ENCODE measurements at places on chromosomes 4 and X. TPM values are rescaled to one million over a fixed set of nuclear protein-coding genes. Genes with fewer than 3 reads are reported as not detected.
A peak's percentile ranks its signal among the peaks of the same experiment; 100 is the strongest.

- DNase-seq = no peak
Observed at GRCh38 chr4:76611616-76612207, 176.7 kb downstream of the SHROOM3 start.

DNA sequence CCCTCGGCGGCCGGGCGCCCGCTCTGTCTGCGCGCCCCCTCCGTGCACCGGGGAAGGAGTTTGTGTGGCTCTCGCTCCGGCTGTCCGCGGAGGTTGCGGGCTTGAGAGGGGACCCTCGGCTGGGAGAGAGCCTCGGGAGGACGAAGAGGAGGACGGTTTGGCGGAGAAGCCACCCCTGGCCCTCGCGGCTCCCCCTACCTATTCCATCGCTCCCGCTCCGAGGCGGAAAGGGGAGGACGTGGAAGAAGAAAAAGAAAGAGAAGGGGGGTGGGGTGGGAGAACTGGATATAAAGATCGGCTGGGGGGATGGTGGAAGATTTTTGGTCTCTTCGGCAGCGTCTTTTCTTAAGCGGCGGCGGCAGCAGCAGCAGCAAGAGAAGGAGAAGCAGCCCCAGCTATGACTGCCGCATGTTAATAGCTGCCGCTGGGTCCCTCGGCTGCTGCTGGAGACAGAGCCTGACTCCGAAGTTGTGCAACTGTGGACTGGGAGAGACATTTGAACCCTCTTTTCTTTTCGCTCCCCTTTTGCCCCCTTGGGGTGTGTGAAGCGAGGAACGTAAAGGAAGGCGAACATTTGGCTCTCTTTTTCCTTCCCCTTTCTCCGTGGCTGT, 895 bp downstream of the ADGRL3 start:
- DNase-seq = no peak

GRCh38 chr4:139521754-139522401, 34.1 kb downstream of the SETD7 start:
- no peak for DNase-seq

- DNase-seq = peak; percentile 65
Observed at GRCh38 chrX:9595174-9595573, 130.3 kb downstream of the TBL1X start.

DNA sequence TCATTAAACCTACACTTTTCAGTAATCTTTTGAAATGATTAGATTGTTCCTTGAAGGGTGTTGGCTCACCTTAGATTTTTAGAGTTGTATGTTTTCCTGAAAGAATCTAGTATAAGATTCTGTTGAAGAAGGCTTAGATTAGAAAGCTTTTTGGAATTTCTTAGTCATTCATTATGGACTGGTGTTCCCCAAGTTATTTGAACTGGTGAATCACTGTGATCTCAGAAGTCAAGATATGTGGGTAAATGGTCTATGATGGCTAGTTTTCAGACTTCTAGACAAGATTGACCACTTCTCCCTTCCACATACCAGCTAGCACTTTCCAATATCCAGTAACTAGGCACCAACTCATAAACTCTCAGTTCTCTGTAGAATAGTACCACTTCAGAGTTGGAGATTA, 138.1 kb downstream of the KDM6A start:
- peak; percentile 57 for DNase-seq

- DNase-seq = no peak
Observed at GRCh38 chrX:153513265-153513664, 4.2 kb upstream of the ATP2B3 start.

- DNase-seq = no peak
Observed at GRCh38 chrX:100976211-100976610, 6.7 kb downstream of the ARL13A start.

Gene TMEM150C
- 2.5 TPM for total RNA-seq
